ENCODE measurements at places on chromosomes 16 and 17.

GRCh38 chr17:43024407-43025289, at the start of gene RND2:
Gene RND2 (plus strand): TSS chr17:43025231. CDS start chr17:43025348, 117 bp downstream.
- DNase-seq: peak; percentile 66

GRCh38 chr17:30173649-30174048, 57.0 kb downstream of the NSRP1 start:
- no peak for DNase-seq

- DNase-seq: no peak
These were observed 99.5 kb downstream of the MYO1D start for GRCh38 chr17:32777436-32777835.

DNA sequence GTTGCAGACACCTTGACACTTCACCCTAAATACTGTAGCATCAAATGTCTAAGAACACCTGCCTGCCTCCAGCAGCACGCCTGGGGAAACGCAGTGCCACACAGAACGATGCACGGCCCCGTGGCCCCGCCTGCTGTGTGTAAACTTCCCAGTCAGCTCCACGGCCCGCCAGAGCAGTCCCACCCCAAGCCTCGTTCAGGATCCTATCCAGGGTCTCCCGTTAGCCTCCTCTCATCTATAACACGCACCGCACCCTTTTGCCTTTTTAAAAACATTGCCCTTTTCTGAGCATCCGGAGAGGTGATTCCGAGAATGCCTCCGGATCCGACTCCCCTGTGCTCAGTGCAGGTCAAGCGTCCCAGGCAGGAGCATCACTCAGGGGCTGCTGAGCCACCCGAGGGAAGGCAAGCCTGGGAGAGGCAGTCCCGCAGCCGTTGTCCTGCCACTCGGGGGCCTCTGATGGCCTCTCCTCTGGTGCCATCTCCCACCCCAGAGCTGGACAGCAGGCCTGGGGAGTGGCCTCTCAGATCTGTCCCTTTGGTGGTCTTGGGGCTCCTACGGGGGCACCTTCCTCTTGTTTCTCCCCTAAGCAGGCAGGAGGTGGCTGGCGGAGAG, 37.9 kb upstream of the SLC38A10 start:
- DNase-seq: no peak

DNA sequence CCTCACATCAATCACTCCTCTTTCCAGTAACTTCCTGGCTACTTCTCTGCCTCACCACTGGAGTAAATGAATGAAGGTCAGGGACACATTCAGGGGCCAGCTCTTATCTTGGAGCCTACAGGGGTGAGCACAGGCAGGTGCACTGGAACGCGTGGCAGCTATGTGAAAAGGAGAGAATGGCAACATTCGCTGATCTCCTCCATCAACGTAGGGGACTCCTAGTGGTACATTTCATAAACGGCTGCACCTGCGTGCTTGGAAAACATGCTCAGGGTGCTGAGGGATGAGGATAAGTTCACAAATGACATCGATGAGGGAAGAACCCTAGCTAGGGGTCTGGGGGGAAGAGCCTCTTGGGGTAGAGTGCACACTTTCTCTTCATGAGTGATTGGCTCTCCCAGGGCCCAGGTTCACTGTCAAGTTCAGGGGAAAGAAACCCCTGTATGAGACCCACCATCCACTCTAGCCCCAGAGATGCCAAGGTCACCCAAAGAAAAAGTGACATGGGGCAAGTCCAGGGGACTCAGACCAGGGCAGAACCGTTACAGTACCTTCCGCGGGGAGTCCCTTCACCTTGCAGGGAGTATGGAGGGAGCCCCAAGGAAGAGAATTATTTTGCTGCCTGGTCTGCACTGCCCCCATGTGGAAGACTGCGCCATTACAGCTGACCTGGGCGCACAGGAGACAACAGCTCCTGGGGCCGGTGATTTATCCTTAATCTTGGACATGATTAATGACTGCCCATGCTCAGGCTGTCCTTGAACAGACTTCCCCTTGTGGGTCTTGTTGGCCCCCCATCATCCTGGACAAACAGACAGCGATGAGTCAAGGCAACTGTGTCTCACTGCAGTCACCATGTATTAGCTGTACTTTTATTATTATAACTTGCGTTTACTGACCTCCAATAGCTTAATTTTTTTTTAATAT, 30.1 kb downstream of the VAC14 start:
- peak; percentile 18 for DNase-seq

- DNase-seq: no peak
These were observed 182 bp downstream of the RPL26 start for GRCh38 chr17:8382880-8383142.

DNA sequence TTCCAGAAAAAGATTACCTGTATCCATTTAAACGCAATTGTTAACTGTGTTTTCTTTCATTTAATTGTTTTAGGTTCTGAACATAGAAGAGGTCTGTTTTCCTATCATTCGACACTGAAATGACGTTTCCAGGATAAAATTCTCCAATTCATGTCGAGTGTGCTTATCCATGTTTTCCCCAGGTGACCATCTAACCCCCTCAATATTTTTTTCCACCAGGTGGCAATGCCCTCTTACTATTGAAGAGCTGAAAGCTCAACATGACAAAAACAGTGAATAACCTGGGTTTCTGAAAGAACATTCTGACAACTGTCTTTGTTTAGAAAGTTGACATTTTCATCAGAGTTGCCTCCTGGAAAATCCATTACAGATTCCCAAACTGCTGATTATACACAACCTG, 948.7 kb downstream of the KCNJ2 start:
- DNase-seq: no peak

DNA sequence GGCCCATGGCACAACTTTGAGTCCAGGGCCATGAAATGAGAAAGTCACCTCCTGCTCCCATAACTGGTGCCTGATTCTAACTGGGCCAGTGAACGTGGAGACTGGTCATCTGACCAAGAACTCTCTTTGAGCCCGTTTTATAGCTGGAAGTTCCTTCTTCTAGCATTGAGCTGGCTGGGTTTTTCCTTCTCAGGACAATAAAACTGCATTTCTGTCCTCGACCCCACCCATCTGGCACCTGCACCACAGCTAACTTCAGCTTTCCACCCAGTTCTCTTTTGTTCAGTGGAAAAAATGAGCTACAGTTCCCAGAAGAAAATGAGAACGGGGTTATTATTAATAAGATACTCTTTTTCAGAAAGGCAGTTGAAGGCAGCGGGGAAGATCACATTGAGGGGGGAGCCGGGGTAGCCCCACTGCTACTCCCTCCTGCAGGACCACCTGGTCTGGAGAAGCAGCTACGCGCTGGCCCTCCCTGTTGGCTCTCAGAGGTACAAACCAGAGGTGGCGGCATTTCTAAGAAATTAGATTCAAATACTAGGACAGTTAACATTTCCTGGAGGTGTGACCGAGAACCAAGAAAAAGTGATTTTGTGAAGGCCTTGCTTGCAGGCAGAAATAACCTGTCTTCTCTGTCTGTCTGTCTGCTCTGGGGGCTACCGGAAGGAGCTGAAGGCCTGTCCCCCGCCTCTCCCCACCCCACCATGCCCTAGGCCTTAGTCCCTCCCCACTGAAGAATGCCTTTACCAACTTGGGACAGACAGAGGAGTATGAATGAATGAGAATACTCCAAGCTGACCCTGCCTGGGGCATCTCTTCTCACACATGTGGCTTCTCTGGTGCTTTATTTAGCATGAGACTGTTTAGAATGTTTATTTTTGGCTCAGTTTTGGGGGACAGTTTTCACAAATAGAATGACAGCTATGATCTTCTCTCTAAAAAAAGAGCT, 123.9 kb downstream of the XYLT1 start:
- DNase-seq: no peak

GRCh38 chr16:15894571-15895374, 6.4 kb upstream of the CEP20 start:
- DNase-seq: no peak

- no peak for DNase-seq
These were observed 308.7 kb upstream of the TNRC6C start for GRCh38 chr17:77649717-77650211.

DNA sequence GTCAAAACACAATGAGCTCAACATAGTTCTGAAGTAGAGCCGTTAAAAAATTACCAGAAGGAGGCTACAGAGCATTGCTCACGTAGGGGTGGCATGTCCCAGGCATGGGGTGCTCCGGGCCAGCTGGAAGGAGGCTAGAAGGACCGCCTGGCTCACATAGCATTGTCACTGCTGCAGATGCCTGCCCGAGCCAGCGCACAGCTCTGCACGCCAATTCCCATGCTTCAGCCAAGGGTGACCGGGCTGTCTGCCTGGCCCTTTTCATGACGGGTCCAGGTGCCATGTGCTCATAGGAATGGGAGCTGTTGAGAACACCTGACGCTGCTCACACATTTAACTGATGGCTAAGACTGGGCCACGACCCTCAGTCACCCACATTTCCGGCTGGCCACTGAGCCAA, 228.9 kb upstream of the FOXF1 start:
- no peak for DNase-seq

DNA sequence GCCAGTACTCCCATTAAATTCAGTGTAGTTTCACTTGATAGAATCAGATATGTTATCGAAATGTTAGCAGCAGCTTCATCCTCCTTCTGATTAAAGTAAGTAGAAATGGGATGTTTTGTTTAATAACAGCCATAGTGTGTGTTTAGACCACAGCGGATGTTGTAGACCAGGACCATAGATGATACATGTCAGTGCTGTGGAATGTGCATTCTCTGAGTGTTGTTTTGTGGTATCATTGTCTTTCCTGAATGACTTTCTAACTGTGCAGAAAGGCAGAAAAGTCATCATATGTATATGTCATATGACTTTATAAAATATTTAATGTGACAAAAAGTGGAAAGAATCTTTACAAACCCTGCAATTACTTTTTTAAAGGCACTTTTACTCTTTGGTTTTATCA, 55.6 kb downstream of the CYLD start:
- DNase-seq: no peak

DNA sequence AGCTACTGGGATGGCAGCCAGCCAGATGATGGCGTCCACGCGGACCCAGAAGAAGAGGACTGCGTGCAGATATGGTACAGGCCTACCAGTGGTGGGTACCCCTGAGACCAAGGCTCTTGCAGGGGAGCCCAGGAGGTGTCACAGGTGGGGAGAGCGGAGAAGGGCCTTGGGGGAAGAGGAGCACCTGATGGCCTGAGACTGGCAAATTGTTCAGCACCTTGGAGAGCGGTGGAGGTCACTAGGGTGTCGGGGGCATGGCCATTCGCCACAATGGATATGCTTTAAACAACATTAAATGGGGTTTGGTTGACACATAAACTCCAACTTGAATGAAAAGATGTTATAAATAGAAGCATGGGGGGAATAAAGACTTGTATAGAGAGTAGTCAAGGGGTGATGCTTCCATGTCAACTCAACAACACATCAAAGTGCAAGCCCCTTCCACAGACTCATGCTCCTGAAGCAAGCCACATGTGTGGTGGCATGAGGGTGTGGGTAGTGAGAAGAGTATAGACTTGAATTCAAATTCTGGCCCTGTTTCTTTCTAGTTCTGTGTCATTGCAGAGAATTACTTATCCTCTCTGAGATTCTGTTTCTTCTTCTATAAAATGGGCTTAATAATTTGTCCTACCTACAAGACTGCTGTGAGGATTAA, 22.2 kb downstream of the CLEC19A start:
- no peak for DNase-seq

DNA sequence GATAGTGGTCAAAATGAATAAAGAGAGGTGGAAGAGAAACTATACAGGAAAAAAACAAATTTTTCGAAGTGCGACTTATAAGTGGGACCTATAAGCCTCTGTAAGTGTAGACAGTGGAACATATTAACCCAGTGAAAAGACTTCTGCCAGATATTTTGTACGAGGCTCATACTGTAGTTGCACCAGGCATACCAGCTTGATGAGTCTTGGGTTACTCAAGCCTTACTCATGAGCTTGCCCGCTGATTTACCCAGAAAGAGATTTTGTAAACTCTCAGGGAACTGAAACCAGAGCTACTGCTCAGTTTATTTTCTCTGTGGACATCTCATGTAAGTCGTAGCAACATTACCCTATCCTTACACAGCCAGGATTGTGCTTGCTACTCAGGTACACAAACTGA, 708.0 kb upstream of the SOX9 start:
- DNase-seq: no peak

GRCh38 chr16:70390774-70391173, 44.1 kb downstream of the DDX19A start:
- no peak for DNase-seq

GRCh38 chr17:58535431-58535830, 21.0 kb upstream of the MTMR4 start:
- no peak for DNase-seq

GRCh38 chr16:1966460-1966859, at the start of gene RNF151:
Gene RNF151 (plus strand): TSS chr16:1966856. CDS start chr16:1966882, 26 bp downstream.
- DNase-seq: no peak

- DNase-seq: no peak
These were observed 36.3 kb downstream of the SLC47A1 start for GRCh38 chr17:19569785-19570543.

GRCh38 chr16:67425580-67425979, 5.3 kb upstream of the HSD11B2 start:
- no peak for DNase-seq

DNA sequence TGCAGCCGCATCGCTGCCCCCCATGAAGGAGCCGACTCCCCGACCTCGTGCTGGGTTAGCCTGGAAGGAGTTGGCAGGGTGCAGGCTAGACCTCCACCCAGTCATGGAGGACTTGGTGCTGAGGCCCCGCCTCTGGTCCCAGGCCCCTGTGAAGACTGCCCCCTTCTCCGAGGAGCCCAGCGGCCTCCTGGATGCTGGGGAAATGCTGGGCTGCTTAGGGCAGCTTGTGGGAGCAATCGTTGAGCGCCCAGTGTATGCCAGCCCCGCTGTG, 1.8 kb downstream of the SSTR5 start:
- DNase-seq: no peak

- DNase-seq: no peak
These were observed 126.3 kb downstream of the ZNF778 start for GRCh38 chr16:89343501-89344457.

GRCh38 chr16:88566158-88566557, 4.0 kb upstream of the ZC3H18 start:
- DNase-seq: peak; percentile 41
